ENCODE measurements at places on chromosomes 13 and 19.

DNA sequence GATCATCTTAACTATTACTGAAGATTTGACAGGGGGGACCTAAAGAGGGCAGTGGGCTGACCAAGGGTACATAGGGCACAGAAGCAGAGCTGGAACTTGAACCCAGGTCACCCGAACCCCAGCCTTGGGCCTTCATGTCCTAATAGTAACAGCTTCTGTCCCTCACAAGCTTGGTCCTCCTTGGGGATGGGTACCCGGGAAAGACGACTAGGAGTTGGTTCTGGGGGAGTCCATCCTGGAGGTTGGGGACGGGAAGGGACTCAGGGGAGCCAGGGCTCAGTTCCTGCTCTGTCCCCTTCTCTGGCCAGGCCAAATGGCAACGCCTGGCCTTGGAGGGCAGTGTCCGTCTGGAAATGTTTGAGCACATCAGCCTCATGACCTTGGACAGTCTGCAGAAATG is 39.6 kb upstream of the CYP4F8 start:
- peak; percentile 15 for DNase-seq

GRCh38 chr13:75263741-75264407 is 218.1 kb downstream of the TBC1D4 start:
- no peak for DNase-seq

DNA sequence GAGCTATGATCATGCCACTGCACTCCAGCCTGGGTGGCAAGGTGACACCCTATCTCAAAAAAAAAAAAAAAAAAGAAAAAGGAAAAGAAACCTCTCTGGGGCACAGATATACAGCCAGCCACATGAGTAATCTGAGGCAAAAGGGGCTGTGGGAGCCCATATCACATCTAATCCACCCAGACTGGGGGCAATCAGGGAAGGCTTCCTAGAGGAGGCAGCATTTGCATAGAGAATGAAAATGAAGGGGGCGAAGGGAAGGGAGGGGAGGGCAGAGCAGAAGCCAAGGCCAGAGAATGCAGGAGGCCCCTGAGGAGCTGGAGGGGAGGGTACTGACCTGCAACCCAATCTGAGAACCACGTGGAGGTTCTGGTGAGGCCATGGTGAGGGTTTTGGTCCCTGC is 13.2 kb downstream of the STXBP2 start:
- no peak for DNase-seq

- no peak for DNase-seq
These were observed 42.2 kb upstream of the TSC22D1 start for GRCh38 chr13:44618326-44618725.

Data from sciatic nerve (tissue), 2 donors.